ENCODE measurements at places on chromosomes 3 and 15. TPM values are rescaled to one million over a fixed set of nuclear protein-coding genes. Genes with fewer than 3 reads are reported as not detected.

GRCh38 chr15:101169495-101170071 is 82.3 kb downstream of the CHSY1 start:
- DNase-seq: no peak

HHLA2 gene
- total RNA-seq: not detected

GRCh38 chr3:51391566-51392354 is 675 bp downstream of the RBM15B start:
- no peak for DNase-seq

OXSR1 gene
- total RNA-seq: 28.9 TPM

- DNase-seq: no peak
Observed at GRCh38 chr15:64547275-64547674, 86.9 kb downstream of the ZNF609 start.

SLC28A2 gene
- not detected for total RNA-seq

DNA sequence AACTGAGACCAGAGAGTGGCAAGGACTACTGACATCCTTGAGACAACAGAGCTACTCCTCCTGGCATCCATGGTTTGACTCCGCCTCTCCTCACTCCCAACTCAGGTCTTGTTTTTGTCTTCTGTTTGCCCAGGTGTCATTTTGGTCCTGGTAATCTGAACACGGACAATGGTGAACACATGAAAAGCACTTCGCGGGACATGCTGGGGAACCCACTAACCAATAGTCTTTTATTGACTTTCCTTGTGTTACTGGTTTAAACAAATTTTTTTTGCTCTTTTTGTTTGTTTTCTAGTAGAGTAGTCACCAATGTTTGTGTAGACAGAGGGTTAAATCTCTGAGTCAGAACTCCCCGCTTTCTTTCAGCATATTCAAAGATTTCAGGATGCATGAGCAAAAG is 38.4 kb downstream of the LARP6 start:
- no peak for DNase-seq

HESX1 gene
- total RNA-seq: 3.6 TPM

PDHB gene
- 341 TPM for total RNA-seq

- DNase-seq: no peak
Observed at GRCh38 chr3:171193693-171194092, 167.2 kb upstream of the SLC2A2 start.

Measured in G401 (cell line).